ENCODE measurements at places on chromosomes 6 and 20.

- DNase-seq, result peak; percentile 92
These were observed 27.6 kb downstream of the TINAG start for GRCh38 chr6:54335871-54336270.

DNA sequence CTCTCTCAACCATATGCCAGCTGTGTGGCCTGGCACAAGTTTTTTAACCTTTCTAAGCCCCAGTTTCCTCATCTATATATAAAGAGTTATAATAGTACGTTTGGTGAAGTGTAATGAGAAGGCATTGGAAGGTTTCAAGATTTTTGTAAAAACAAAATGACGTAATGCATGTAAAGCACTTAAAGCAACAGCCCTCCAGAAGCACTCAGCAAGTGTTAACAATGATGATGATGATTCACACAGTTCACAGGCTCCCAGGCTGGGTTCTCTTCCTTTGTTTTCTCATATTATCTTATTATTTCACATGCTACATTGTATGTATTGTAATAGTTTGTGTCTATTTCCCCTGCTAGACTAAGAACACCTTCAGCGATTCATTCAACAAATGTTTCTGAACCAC, 6.2 kb downstream of the CEP250 start:
- DNase-seq, result no peak

DNA sequence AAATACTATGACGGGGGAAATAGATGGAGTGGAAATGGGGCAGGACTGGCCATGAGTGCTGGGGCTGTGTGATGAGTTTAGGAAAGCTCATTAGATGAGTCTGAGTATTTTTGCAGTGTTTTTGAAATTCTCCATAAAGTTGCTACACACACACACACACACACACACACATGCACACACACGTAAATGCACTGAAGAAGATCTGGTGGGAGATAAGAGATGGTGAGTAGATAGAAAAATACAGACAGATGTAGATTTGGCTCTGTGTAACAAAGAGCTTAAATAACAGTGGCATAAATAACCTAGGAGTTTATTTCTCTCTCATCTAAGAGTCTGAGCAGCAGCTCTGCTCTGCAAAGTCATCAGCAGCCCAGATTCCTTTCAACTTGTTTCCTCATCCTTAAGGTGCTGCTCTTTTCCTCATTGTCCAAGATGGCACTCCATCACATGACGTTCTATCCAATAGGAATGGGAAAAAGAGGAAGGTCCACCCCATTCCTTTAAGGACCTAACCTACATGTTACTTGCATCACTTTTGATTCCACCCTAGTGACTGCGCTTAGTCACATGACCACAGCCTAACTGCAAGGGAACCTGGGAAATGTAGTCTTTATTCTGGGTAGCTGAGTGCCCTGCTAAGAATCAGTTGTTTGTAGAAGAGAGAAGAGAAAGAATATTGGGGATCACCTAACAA, 76.4 kb downstream of the EYA2 start:
- no peak for DNase-seq

DNA sequence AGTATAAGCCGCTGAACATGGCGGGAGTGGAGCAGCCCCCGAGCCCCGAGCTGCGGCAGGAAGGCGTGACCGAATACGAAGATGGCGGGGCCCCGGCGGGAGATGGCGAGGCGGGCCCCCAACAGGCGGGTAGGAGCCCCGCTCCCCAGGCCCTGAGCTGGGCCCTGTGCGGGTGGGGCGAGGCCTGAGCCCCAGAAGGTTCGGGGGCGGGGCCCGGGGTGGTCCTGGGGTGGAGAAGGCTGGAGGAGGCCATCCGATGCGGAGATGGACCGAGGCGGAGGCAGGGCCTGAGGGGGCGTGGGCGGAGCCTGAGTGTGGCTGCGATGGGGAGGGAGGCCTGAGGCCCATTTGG, 7.1 kb downstream of the L3MBTL1 start:
- no peak for DNase-seq

- no peak for DNase-seq
These were observed 301.8 kb downstream of the FARS2 start for GRCh38 chr6:5563086-5563485.

- DNase-seq, result no peak
These were observed 106.3 kb upstream of the FOXA2 start for GRCh38 chr20:22690616-22691179.

DNA sequence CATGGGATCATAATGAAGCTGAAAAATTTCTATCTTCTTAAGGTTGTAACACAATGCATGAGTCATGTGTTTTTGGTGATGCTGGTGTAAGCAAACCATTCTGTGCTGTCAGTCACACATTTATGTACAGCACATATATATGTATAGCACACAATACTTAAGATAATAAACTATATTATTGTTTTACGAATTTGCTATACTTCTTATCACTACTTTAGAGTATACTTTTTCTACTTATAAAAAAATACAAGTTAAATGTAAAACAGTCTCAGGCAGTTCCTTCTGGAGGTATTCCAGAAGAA, 920.1 kb upstream of the FLRT3 start:
- DNase-seq, result no peak

DNA sequence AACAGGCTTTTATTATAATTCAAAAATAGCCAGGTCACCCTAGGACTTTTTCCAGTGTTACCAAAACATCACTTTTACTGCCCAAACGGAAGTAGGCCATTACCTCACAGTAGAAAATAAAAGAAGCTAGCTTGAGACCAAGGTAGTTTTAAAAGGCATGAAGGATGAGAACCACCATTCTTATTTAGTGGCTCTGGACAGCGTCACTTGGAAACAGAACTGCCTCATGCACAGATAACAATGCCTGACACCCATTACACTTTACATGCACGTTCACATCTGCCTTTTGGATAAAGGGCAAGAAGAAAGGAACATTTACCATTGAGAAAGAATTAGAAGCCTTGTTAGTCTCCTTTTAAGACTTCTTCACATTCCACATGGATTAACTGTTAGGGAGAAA, 1.9 kb upstream of the PAQR8 start:
- no peak for DNase-seq

GRCh38 chr6:104829183-104829958, 30.3 kb downstream of the HACE1 start:
- no peak for DNase-seq

GRCh38 chr6:137647762-137648447, 153.7 kb upstream of the OLIG3 start:
- DNase-seq, result no peak

DNA sequence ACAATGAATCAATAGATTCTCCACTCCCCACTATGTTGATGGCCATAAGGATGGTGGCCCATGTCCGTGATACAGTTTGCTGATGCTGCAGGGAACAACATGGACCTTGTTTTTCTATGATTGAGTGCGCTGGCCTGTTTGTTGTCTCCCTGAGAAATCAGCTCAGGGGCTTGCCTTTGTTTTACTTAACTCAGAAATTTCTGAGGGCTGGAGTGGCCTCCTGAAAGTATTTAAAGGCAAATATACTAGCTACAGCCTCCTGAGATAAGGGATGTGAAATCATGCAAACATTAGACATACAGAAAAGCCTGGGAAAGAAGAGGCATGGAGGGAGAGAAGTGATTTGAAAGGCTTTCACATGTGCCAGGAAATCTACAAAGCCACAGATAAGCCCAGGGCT, 170.3 kb upstream of the FLRT3 start:
- no peak for DNase-seq

DNA sequence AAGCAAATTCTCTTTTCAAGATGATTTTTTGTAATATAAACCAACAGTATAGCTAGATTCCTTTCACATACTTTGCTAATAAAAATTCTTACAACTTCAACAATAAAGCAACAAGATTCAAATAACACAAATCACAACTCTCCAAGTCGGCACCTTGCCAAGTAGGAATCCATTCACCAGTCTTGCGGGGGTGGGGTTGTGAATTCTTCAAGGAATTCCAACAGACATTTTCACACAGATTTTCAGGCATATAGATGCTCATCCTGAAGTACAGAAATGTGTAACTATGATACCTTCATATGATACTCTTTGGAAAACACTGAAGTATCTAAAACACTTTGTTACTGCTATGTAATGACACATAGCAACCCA, 36.5 kb downstream of the SCML4 start:
- DNase-seq, result no peak

DNA sequence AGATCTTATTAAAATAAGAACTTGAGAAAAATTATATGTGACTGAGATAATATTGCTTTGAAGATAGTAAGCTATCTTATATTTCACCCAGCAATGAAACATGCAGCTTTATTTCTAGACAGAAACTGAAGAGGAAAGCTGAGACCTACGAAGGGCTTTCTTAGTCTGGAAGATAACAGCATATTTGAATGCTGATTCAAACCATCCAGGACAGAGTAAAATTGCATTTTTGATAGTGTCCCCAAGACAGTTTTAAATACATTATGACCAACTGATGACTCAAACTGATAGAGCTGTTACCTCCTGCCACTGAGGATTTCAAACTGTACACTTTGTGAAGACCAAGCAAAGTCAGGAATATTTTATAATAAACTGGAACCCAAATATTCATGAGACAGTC, 409.6 kb downstream of the GRIK2 start:
- DNase-seq, result no peak

GRCh38 chr6:26118999-26119398, 31.8 kb downstream of the HFE start:
- no peak for DNase-seq

DNA sequence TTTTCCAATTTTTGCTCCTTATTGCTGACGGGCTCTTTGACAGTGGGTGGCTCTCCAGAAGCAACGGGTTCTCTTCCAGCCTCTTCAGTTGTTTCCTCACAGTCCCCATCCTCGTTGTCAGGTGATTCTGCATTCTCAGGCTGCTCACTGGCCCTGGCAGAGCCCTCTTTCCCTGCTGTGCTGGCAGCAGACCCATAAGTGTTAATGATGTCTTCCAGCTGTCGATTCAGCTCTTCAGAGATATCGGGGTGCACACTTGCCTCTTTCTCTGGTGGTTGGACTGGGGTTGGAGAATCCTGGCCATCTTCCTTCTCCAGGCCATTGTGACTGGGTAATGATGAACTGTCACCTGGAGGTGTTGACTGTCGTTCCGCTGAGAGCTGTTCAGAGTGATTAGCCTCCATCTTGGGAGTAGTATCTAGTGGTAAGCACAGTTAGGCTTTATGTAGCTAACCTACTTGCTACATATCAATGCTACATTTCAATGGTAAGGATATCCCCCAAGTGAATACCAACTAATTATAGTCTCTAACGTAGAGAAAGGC, 3.2 kb downstream of the TXLNB start:
- no peak for DNase-seq

DNA sequence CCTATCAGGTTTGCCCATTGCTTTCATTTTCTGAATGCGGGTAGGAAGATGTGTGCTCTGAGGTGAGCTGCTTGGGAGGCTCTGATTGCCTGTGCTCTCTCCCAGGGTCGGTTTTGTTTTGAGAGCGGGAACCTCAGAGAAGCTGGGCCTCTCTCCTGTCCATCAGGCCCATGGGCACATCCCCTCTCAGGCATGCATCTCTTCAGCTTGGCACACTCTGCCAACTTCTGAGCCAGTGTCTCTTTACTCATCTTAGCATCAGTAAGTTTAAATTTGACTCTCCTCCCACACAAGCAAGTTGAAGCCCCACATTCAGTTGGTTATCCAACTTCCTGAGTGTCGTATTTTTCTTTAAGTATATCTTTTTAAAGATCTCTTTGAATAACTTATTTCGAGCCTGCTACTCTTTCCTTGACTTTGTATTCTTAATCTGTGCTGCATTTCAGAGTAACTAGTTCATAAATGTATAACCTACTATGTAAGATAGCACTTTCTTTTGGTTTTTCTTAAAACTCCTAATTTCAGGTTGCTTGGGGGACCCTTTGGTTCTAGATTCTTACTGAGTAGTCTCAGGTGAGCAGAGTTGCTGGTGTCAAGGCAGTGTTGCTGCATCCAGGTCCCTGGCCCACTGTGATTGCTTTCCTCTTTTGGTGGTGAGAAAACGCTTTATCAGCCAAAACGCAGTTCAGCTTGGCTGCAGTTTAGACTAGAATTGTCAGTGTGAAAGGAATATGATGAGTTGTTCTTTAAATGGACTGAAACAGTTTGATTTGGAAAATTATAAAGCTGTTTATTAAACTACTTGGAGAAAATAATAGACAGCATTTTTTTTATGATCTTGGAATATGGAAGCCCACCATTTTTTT, 54.8 kb downstream of the SNX9 start:
- DNase-seq, result no peak

GRCh38 chr6:132937466-132937906, 123.1 kb downstream of the RPS12 start:
- DNase-seq, result no peak

DNA sequence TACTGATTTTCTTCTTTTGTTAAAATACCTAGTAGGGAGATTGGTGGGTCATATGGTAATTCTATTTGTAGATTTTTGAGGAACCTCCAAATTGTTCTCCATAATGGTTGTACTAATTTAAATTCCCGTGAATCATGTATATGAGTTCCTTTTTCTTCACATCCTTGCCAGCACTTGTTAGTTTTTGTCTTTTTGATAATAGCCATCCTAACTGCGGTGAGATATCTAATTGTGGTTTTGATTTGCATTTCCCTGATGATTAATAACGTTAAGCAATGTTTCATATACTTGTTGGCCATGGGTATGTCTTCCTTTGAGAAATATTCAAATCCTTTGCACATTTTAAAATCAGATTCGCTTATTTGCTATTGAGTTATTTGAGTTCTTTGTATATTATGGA, 110.9 kb downstream of the JAG1 start:
- DNase-seq, result no peak

- DNase-seq, result no peak
These were observed 75.4 kb upstream of the INSM1 start for GRCh38 chr20:20292472-20292871.

GRCh38 chr6:43817192-43817591, 47.2 kb downstream of the VEGFA start:
- no peak for DNase-seq

- DNase-seq, result no peak
These were observed 159.2 kb downstream of the UBE3D start for GRCh38 chr6:82906489-82906888.

DNA sequence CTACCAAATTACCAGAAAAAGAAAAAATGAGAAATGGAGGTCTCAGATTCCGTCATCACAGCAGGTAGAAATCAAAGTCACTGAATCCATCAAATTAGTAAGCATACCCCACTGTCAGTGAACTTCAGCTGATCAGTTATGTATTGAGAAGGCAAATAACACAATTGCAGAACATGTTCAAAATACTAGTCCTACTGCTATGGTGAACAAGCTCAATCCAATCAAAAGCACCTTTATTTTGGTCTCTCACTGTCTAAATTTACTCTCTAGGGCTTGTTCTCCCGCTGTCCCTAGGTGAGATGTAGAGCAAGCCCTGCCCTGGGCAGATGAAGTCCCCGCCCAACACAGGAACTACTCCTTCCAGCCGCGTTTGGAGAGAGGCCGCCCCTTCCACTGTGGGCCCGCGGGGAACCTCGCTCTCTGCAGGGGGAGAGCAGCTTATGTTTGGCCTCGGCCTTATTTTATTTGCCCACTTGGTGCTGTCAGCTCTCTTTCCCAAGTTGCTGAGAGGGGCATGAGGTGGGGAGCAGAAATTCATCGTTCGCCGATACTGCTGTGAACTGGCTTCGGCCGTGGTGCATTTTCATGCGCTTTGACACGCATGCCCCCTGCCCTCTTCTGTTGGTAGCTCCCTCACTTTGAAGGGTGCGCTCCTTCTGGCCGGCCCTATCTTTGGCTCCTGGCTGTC, 14.3 kb upstream of the MAP1LC3A start:
- DNase-seq, result no peak

- no peak for DNase-seq
These were observed 994.4 kb downstream of the EYS start for GRCh38 chr6:64712606-64713005.

- peak; percentile 37 for DNase-seq
These were observed 311.6 kb upstream of the ECI2 start for GRCh38 chr6:4446982-4447381.

All from BJ (cell line).